ENCODE measurements at places on chromosomes 13 and 19.

DNA sequence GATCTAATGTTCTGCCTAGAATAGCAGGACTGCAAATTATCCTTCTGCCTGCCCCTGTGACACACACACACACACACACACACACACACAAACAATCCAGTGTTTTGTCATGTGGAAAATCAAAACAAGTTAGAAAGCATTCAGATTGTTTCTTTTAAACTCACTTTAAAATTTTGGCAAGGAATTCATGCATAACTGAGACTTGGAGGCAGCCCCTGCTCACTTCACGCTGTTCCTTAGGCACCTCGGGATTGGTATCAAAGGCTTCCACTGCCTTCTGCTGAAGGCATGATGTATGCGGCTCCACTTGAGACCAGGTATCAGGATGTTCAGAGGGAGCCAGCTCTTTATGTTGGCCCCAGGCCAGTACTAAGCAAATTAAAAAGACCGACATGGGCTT is 158.7 kb downstream of the OXGR1 start:
- no peak for DNase-seq

GRCh38 chr19:3535981-3536380 is 3.0 kb upstream of the TEKTIP1 start:
- no peak for DNase-seq

DNA sequence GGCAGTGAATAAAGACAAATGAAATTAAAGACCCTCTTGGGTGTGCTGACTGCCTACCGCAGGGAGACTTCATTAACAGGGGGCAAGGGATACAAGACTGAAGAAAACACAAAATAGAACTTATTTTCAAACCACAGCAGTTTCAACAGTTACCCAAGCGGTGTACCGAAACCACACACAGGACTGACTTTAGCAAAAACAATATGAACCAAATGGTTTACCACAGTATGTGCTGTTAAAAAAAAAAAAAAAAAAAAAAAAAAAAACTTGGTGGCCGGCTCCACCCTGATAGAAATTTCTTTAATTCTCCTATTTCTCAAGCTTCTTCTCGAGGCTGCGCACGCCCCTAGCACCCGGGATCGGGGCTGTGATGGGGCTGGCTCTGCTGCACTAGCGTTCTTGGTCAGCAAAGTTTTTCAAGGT is 42.6 kb downstream of the KLF2 start:
- no peak for DNase-seq

DNA sequence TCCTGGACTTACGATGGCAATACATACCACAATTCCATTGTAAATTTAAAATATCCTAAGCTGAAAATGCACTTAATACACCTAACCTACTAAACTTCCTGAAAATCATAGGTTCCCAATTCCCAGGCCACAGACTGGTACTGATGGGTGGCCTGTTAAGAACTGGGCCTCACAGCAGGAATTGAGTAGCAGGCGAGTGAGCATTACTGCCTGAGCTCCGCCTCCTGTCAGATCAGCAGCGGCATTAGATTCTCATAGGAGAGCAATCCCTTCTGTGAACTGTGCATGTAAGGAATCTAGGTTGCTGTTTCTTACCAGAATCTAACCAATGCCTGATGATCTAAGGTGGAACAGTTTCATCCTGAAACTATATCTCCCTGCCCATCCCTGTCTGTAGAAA is 1670.2 kb upstream of the PCDH20 start:
- DNase-seq: no peak

DNA sequence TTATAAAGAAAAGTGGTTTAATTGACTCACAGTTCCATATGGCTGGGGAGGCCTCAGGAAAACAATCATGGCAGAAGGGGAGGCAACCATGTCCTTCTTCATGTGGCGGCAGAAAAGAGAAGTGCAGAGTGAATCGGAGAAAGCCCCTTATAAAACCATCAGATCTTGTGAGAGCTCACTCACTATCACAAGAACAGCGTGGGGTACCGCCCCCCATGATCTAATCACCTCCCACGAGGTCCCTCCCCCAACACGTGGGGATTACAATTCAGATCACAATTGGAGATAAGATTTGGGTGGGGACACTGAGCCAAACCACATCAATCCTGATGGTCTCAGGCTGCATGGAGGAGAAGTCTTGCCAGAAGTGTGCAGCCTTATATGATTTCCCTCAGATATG is 26.0 kb downstream of the TM9SF2 start:
- no peak for DNase-seq

DNA sequence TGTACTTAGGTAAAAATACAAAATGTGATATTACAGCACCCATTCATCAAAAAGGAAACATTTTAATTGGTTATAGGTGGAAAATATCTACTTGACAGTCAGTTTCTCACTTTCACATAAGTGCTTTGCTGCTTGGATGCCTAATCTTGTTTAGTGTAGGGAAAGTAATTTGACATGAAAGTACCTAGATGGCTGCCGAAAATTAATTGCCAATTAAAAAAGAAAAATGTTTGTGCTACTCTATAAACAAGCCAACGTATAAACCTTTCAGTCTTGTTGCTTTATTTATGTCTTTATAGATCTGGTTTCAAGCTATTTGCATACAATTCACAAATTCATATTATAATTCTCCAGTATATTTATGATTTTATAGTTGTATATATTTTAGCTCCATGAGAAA is 729.9 kb downstream of the DACH1 start:
- no peak for DNase-seq

GRCh38 chr19:37991841-37992248 is 84.8 kb downstream of the SIPA1L3 start:
- no peak for DNase-seq

GRCh38 chr13:29196409-29197074 is 376.4 kb downstream of the MTUS2 start:
- no peak for DNase-seq

DNA sequence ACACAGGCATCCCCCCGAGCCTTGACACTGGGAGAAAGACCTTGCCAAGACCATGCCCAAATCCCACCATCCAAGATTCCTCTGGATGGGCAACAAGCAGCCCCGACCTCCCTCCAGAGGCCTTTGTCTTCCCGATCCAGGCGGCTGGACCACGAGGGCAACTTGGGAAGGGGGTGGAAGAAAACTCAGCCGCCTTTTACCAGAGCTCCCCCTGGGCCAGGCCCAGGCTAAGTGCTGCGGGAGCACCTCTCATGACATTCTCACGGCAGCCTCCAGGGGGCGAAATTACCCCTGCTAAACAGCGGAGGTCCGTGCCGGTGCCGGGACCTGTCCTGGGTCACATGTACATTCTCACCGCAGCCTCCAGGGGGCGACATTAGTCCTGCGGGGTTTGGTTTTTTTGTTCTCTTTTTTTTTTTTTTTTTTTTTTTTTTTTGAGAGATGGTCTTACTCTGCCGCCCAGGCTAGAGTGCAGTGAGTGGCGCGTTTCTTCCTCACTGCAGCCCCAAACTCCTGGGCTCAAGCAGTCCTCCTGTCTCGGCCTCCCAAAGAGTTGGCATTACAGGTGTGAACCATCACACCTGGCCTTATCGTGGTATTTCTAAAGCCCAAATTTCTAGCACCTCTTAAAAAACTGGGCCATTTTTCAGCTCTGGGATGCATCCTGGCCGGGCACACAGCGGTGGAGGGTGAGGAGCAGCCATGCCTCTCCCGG is 2.1 kb upstream of the RSPH6A start:
- DNase-seq: peak; percentile 68

Measured in NCI-H446 treated with DMSO at 0.1 percent for 48 hours (cell line).